ENCODE measurements at places on chromosomes 16 and 17.

- DNase-seq, result no peak
Observed at GRCh38 chr17:80738987-80739730, 194.5 kb downstream of the RPTOR start.

- peak; percentile 87 for DNase-seq
Observed at GRCh38 chr17:78979780-78980623, at the start of gene LGALS3BP. LGALS3BP (minus strand) TSS chr17:78979923; CDS start chr17:78977191, 2,732 bp downstream.

DNA sequence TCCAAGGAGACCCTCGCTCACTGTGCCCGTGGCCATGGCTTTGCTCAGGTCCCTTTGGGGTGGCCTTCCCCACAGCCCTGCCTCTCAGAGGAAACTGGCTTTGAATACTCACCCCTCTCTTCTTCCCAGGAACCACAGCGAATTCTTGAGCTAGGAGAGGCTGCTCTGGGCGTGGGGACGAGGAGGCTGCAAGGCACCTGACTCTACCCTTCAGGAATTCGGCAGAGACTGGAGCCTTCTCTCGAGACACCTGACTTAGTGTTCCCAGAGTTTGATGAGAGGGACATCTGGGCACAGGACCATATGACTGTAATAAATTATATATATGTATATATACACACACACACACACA, 6.2 kb downstream of the LLGL2 start:
- peak; percentile 82 for DNase-seq

DNA sequence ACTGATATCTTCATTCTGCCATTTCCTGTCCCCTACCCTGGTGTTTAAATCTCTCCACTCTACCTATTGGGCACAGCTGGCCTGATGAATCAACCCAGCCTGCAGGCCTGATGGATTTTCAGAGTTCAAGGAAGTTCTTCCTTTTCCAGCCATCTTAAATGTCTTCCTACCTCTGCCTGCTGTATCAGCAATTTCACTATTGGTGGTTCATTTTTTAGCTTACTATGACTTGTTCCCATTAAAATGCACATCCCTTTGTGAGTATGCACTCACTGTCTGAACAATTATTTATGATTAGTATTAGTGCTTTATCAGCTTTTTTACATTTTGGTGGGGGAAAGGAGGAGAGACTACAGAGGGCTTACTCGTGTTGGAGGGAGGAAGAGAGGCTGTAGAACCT, 48.6 kb upstream of the CRHR1 start:
- no peak for DNase-seq

DNA sequence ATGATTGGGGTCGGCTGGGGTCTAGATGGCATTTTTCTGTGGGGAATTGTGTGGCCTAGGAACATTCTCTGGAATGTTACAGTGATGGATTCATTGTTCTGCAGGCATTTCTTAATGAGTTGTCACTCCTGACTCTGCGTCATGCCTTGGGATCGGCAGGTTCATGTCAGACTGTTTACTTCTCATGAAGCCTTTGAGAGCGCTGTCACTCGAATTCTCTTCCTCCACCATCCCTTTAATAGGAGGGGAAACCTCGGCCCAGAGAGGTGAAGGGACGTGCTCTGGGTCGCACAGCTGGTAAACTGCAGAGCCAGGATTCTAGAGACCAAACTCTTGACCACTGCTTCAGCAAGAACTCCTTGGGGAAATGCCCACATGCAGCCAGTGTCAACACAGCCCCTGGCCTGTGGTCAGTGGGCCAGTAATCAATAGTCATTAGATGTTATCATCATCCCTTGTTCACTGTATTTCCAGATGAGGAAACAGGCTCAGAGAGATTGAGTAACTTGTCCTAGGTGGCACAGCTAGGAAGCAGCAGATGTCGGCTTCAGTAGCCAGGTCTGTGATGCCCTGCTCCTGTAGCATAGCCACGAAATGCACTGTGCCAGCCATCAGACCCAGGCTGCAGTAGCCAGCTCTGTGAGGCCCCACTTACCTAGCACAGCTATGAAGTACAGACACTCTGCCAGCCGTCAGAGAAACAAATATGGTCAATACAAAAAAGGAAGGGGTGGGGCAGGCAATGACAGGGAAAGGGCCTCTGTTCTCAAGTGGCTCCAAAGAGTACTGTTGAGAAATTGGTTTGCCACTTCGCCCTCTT, 259.0 kb downstream of the CPPED1 start:
- no peak for DNase-seq

DNA sequence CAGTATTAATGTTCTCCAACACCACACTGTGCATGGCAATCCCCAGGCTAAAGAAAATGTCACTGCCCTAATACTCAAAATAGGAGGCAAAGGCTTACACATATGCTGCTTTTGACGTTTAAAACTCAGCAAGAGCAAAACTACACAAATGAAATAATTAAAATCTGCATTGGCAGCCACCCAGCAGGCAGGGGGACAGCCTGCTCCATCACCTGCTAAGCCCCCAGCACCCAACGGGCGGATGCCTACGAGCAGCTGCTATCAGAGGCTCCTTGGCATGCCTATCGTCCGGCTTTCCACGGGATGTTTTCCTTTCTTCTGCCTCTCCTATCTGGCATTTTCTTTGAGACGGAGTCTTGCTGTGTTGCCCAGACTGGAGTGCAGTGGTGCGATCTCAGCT, 337.5 kb downstream of the SOX9 start:
- no peak for DNase-seq

DNA sequence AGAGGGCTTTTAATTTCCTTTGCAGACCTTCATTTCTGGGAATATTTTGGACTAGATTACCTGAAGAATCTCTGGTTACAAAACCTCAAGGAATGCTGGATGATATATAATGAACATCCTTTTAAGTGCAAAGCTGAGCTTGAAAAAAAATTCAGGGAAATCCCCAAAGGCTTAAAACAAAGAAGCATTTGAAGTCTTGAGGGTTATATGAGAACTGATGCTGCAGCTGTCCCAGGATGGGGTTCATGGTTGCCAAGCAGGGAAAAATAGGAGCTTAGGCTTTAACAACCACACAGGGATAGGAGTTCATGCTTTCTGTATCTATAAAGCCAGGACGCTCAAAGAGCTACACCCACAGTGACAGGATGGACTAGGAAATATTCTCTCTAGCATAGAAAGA, 150.4 kb upstream of the IRX5 start:
- no peak for DNase-seq

DNA sequence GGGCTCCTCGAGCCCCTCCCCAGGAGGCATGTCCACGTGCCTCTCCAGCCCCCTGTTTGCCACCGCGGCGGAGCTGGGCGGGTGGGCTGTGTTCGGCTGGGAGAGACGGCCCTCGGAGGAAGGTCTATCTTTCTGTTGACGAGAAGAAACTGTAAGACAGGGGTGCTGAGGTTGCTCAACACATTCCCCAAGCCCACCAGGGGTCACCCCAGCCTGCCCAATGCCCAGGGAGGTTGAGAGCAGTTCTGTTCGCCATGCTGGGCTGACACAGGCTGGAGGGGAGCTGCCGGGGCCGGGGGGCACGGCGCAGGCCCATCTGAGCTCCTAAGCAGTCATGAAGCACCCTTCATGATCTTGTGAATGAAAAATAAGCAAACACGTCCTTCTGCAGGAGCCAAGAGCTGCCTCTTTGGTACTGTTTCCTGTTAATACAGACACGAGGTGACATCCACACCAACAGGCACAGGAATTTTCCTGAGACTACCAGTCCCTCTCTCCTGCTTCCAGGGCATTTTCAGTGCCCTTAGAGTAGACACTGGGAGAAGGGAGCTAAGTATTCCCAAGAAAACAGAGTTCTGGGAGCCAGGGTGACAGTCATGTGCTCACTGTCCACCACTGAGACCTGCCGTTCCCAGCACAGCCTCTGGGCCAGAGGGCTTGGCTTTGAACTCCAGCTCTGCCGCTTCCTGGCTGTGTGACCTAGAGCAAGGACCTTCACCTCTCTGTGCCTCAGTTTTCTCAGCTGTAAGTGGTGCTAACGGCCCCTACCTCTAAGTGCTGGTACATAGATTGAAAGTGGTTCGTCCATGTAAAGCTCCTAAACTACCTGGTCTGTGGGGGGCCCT, 9.2 kb downstream of the UBALD2 start:
- DNase-seq, result no peak

DNA sequence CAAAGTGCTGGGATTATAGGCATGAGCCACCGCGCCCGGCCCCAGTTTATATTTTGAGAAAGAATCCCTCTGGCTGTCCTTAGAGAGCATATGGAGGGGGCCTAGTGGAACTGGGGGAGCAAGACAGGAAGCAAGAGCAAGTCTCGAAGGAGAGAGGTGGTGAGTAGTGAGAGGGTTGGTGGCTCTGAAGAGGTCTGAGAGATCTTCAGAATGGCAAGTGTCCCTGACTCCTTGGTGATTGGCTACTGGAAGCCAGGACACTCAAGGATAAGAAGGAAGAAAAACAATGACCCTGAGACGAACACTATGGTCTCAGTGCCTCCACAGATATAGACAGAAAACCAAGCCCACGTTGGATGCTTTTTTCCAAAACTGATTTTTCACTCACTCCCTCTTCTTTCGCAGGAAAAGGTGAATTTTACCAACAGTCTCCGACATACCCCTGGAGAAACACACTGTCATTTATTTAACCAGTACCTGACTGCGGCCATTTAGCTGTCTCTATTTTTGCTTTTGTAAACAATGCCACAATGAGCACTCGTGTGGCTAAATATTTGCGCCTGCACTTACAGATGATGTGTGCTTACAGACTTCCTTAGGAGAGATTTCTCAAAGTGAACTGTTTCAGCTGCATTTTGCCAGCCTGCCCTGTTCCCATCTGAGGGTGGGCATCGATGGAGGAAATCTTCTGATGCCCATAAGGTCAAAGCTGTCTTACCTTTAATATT, 15.9 kb upstream of the DOK4 start:
- no peak for DNase-seq

DNA sequence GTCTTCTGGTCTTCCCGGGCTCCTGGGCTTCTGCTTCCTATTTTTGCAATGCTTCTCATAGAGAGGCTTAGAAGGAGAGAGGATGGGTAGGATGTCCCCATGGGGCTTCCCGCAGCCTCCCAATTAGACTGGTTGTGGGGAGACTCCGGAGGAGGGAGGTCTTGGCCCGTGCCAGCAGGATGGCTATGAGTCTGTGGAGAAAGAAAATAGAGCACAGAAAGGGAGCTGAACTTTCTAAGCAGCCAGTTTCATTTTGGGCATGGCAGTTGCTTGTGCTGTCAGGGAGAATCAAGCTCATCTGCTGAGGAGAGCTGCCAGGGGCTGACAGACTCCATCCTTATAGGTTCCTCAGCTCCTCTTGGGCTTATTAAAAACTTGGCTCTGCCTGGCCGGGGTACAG, 204.0 kb downstream of the SHISA9 start:
- no peak for DNase-seq

DNA sequence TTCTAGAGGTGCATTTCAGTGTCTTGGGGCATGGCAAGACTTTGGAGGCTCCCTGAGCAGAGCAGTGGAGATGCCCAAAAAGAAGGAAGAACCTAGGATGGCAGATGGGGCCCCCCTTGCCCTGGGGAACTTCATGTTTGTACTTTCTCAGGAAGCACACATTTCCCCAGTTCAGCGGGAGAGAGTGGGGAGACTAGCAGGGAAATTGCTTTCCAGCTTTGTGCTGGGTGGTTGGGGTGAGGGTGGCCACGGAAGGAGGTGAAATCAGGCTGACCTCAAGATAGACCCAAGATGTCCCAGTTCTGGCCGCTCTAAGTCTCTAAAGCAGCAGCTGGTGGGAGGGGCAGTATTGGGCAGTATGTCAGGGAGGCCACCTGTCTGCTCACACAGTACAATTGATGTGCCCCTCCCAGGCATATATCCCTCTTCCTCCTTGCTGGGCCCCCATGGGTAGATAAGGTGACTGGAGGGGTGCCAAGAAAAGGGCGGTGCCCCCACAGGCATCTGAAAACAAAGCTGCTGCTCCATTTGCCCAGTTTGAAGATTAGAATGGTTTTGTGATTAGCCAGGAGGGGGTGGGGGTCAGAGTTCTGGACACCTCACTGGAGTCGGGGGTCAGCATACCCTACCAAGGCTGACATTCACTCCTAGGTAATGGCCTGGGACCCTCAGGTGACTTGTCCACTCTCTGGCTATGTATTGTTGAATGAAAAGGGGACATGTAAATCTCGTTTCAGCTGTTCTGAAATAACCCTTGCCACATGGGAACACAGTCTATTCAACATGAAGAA, 17.1 kb upstream of the NAGLU start:
- DNase-seq, result no peak

GRCh38 chr17:63960006-63960405, 12.7 kb downstream of the SCN4A start:
- no peak for DNase-seq

DNA sequence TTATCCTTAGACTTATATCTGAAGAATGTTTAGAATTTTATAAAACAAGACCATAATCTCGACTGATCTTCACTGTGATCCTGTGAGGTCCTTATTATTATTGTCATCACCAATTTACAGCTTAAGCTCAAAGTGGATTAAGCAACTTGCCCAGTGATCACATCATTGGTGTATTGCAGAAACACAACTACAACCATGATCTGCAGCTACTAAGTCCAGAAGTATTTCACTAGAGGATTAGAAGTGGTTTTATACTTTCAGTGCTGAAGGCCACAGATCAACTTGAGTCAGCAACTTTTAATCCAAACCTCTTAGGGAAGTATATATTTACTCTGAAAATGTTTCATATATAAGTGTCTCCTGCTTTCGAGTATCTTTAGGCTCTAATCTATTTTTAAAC, 624.3 kb upstream of the SOX9 start:
- no peak for DNase-seq

GRCh38 chr17:60526726-60527125, 684 bp upstream of the APPBP2 start:
- DNase-seq, result no peak

GRCh38 chr16:70254965-70255286, 3.2 kb upstream of the EXOSC6 start:
- DNase-seq, result no peak

- DNase-seq, result no peak
Observed at GRCh38 chr16:63938661-63939060, 1183.2 kb downstream of the CDH11 start.

DNA sequence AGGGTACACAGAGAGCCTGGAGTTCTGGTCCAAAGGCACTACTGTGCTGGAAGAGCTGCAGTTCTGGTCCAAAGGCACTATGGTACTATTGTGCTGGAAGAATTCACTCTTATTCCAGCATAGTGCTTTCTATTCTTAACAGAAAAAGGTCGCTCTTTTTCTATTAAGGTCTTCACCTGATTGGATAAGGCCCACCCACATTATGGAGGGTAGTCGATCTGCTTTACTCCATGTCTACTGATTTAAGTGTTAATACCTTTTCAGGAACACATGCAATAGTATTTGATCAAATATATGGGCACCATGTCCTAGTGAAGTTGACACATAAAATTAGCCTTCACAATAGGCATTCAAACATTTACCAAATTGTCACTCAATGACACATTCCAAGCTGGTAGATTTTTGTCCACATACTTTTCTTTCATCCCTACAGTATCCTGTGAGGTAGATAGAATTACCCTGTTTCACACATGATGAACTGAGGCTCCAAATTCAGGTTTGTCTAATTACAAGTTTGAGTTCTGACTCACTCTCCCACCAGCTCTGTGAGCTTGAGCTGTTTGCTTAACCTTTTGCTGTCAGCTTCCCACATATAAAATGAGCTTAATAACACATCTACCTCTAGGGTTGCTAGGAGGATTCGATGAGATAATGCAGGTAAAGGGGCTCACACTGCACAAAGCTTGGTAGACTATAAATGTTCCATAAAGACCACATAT, 129.9 kb downstream of the AIPL1 start:
- no peak for DNase-seq

- no peak for DNase-seq
Observed at GRCh38 chr17:2901582-2901981, 105.3 kb downstream of the RAP1GAP2 start.

Data from H54 (cell line).